ENCODE measurements at places on chromosomes 3 and 15. TPM values are rescaled to one million over a fixed set of nuclear protein-coding genes. Genes with fewer than 3 reads are reported as not detected.

Gene BBS4
- total RNA-seq = 23.4 TPM

Gene LIPC
- 0.16 TPM for total RNA-seq

Gene P4HTM
- 14.8 TPM for total RNA-seq

Gene WDR49
- total RNA-seq = not detected

Gene TMEM266
- total RNA-seq = 0.05 TPM

Gene TGM5
- total RNA-seq = not detected

Gene IL5RA
- not detected for total RNA-seq

Gene SLC2A2
- not detected for total RNA-seq

Gene BCL2A1
- total RNA-seq = 17.4 TPM

Gene IL12A
- 0.49 TPM for total RNA-seq

Gene HYAL1
- 0.31 TPM for total RNA-seq

Gene AADACL2
- total RNA-seq = not detected

Gene ARRDC4
- 0.31 TPM for total RNA-seq

Gene ZNF80
- not detected for total RNA-seq

Gene MUSTN1
- total RNA-seq = not detected

Gene CCDC39
- not detected for total RNA-seq

Gene CHDH
- 2.6 TPM for total RNA-seq

Gene LTK
- total RNA-seq = 0.06 TPM

Gene IMPG2
- not detected for total RNA-seq

Gene PPCDC
- 18.0 TPM for total RNA-seq

Gene CAPN3
- 0.21 TPM for total RNA-seq

Gene ZBTB11
- 10.8 TPM for total RNA-seq

Gene CSPG4
- total RNA-seq = 0.08 TPM

Gene DNAH12
- total RNA-seq = 0.12 TPM

Gene SPRED1
- 9.9 TPM for total RNA-seq

Gene CACNA1D
- 0.98 TPM for total RNA-seq
